ENCODE measurements at places on chromosomes 1 and 21.

- DNase-seq = no peak
Observed at GRCh38 chr1:204505674-204506200, 10.5 kb upstream of the MDM4 start.

DNA sequence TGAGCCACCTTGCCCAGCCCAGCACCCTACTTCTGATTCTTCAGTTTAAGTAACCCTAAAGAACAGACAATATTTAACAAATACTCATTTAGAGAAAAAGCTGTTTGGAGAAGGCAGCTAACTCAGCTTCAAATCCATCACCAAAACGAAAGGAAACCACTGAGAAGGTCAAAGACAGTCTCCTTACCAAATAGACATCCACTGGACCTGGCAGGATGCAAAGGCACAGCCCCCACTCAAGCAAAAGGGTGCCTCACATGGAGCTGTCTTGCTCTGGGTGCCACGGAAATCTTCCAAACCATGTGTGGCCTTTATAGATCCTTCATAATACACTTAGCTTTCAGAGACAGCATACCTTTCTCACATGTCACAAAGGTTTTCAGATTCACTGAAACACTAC lies 165.5 kb downstream of the RERE start:
- DNase-seq = no peak

GRCh38 chr1:21586846-21587601 lies 77.8 kb downstream of the ALPL start:
- peak; percentile 75 for DNase-seq

DNA sequence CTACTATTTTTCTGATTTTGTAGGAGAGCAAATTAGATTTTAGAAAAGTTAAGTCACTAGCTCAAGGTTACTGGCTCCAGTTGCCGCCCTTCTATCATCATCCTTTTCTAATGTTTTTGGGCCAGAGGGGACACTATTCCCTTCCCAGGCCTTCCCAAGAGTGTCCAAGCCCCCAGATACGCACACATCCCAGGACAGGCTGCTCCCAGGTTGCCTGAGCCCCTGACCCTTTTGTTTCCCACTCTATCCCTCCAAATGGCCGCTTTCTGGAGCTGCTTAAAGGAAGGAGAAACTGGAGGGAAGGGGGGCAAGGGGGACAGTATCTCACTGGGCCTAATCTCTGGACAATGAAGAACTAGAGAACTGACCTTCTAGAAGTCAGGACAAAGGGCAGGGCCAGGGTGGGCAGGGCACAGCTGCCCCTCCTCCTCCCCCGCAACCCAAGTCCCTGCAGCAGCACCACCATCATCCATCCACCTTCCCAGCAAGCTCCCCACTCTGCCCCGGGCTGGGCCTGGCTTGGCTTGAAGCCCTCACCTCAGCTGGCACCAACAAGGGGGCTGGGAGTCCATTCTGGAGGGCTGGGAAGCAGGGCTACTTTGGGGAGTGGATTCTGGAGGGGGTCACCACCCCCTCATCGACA lies 1.1 kb upstream of the MAP7D1 start:
- DNase-seq = no peak

GRCh38 chr1:236699366-236699765 lies 13.1 kb downstream of the ACTN2 start:
- no peak for DNase-seq

Measured in T1000 (cell line).